ENCODE measurements at places on chromosomes 6 and 20. TPM values are rescaled to one million over a fixed set of nuclear protein-coding genes. Genes with fewer than 3 reads are reported as not detected.

Gene ZNF334
- 1.1 TPM for total RNA-seq

Gene RIPOR3
- not detected for total RNA-seq

Gene FRK
- total RNA-seq, result 0.03 TPM

Gene EYA4
- total RNA-seq, result not detected

Gene DLL1
- total RNA-seq, result 12.3 TPM

Gene BPI
- not detected for total RNA-seq

Gene LY6G6F
- not detected for total RNA-seq

Gene NOL7
- 71.6 TPM for total RNA-seq

Gene SAMD5
- total RNA-seq, result not detected

Gene SIRPD
- total RNA-seq, result not detected

Gene TREM1
- not detected for total RNA-seq

Gene SIRPB1
- 1.3 TPM for total RNA-seq

Gene CDH4
- total RNA-seq, result 0.05 TPM

Gene HS3ST5
- not detected for total RNA-seq

Gene EFCAB8
- 1.0 TPM for total RNA-seq

Gene LINC00237
- not detected for total RNA-seq

Gene TUBB1
- total RNA-seq, result not detected

Gene C6orf136
- 31.6 TPM for total RNA-seq

Gene SPTLC3
- total RNA-seq, result 0.37 TPM

Gene HLA-DRB1
- total RNA-seq, result 50.7 TPM

Gene LY6G6D
- not detected for total RNA-seq

Gene ADGRB3
- not detected for total RNA-seq

Gene BPIFA1
- not detected for total RNA-seq

Gene PSMB8
- 397 TPM for total RNA-seq

Gene ANGPT4
- not detected for total RNA-seq

Gene SLC17A4
- not detected for total RNA-seq

Gene NKAIN4
- not detected for total RNA-seq
